Stomach (tissue), 19 donors: ENCODE measurements at places on chromosomes 7 and 10.

- no peak for DNase-seq
Measured at GRCh38 chr7:23074443-23075261, 30.9 kb upstream of the KLHL7 start.

- DNase-seq: no peak
Measured at GRCh38 chr7:620056-620455, 100.4 kb upstream of the PDGFA start.

- no peak for DNase-seq
Measured at GRCh38 chr7:50908628-50909290, 126.1 kb upstream of the GRB10 start.

DNA sequence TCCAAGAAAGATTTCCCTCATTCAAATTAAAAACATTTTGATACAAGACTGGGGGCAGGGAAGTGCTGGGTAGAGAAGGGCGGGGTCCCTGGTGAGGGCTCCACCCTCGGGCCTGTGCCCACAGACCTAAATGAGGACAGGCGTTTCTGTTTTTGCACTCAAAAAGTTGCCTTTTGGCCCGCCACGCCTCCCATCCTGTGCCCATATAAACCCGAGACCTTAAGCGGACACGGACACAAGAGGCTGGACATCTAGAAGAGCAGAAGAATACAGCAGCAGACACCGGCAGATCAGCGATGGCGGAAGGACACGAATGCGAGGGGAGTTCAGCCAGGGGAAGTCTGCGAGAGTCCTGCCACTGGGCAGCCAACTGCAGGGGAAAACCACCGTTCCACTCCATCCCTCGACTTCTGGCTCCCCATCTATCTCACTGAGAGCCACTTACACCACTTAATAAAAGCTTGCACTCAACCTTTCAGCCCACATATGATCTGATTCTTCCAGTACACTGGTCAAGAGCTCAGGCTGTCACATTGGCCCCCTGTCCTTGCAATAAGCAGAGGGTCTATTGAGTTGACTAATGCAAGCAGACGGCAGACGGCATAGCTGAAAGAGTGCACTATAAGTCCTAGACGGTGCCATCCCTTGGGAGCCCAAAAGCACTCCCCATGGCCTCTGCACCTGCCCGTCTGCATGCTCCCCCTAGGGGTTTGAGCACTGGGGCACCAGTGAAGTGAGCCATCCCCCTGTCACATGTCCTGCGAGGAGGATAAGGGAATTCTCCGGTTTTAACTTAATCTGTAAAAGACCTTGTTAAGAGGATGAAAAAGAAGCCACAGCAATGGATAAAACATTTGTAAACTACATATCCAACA is 181.8 kb upstream of the PRSS1 start:
- no peak for DNase-seq

GRCh38 chr10:96044736-96045135 is 1.4 kb downstream of the CCNJ start:
- peak; percentile 46 for DNase-seq

DNA sequence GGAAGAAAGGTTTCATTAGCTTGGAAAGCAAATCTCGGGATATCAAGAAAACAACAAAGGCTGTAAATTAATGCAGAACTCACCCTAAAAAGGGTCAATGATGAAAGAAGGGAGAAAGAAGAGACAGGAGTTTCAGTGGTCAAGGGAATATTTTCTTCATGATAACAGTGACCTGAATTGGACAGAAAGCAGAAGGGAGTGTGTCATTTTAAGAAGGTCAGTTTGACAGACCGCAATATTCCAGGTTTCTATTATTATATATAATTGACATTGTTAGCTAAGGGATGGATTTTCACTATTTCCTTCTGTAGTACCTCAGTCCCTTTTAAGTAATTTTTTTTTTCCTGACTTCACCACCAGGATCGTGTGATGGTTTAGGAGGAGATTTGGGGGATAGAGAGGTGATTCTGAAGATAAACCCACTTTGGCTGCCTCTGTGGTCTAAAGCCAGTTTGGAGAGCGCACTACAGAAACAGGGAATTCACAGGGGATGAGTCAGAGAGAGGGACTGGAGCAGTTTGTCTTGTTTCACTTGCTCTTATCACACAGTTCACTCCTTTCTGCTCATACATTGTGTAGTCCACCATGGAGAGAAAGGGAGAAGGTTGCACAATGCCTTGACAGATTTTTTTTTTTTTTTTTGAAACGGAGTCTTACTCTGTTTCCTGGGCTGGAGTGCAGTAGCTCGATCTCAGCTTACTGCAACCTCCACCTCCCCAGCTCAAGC is 417.9 kb downstream of the AUTS2 start:
- no peak for DNase-seq

DNA sequence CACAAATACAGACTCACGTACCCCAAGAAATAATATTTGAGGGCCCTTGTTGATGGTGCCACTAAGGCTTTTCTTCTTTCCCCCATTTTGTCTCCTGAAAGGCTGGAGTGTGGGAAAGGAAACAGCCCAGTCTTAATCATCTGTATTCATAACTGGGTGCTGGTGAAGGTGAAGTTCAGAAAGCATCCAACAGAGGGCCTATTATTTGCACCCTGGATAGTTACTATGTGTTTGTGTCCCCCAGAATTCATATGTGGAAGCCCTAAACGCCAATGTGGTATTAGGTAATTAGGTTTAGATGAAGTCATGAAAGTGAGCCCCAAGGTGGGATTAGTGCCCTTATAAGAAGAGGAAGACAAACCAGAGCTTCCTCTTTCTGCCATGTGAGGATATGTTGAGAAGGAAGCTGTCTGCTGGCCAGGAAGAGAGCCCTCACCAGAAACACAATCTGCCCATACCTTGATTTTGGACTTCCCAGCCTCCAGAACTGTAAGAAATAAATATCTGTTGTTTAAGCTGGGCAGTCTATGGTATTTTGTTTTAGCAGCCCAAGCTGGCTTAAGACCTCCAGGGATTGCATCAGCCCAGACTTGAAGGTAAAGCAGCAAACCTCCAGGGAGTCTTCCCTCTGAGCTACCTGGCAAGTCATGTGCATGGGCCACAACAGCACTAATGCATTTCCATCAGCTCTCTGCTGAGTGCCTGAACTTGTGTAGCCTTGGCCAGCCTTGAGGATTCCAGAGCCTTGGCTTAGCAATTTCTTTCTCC is 90.0 kb upstream of the ADRB1 start:
- DNase-seq: no peak

DNA sequence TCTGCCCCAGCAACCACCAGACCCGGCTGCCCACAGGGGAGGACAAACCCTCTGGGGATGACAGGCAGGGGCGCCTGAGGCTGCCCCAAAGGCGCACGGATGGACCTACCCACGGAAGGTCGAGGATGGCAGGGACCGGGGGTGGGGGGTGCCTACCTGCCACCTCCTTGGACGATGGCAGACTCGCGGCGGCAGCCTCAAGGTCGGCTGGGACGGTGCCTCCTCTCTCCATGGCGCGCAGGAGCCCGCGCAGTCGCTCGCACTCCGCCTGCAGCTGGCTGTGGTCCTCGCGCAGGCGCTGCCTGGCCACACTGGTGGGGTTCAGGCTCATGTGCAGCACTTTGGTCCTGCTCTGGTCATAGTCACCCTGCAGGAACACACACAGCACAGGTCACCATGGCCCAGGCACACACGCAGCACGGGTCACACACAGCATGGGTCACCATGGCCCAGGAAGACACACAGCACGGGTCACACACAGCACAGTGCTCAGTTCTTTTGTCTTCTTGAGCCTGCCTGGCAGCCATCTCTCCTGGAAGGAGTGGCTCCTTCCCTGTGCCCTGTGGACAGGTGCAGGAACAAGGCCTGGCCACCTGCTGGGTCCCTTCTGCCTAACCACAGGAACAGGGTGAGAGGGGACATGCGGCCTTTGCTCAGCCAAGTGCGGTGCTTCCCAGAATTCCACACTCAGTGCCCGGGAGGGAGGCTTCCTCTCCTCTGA is 266.6 kb downstream of the ELFN1 start:
- no peak for DNase-seq

DNA sequence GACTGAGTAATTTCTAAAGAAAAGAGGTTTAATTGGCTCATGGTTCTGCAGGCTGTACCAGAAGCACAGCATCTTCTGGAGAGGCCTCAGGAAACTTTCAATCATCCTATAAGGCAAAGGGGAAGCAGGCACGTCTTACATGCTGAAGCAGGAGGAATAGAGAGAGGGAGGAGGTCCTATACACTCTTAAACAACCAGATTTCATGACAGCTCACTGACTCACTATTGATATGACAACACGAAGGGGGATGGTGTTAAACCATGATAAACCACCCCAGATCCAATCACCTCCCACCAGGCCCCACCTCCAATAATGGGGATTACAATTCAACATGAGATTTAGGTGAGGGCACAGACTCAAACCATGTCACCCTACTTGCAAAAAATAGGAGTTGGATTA is 201.5 kb downstream of the CDK14 start:
- DNase-seq: no peak

DNA sequence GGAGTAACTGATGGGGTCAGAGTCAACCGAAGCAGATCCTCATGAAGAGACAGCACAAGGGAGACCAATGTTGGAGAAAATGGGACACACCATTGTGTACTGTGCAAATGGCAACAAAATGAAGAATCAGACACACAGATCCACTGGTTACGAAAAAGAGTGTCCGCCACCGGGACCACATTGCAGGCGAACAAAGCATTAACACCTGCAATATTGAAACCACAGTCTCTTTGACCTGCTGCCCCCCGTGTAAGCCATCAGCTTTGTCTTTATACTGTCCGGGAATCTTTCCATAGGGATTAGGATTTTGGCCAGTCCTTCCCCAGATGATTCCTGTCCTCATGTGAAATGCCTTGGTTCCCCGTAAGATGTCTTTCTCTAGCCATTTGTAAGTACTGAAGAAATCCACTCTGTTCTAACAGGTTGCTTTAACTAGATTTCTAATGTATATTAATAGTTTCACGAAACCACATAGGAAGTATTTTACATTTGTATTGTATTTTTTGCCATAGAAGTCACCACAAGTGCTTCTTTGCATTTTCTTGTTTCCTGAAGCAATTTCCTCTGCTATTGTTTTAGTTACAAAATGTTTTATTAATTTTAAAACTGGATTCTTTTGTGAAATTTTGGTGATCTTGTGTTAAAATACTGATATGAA is 140.8 kb upstream of the NFE2L3 start:
- no peak for DNase-seq

- no peak for DNase-seq
Measured at GRCh38 chr7:38432671-38433070, 159.2 kb upstream of the TARP start.

GRCh38 chr7:41730668-41731067 is 27.8 kb upstream of the INHBA start:
- no peak for DNase-seq

- DNase-seq: no peak
Measured at GRCh38 chr7:39211581-39211980, 233.9 kb downstream of the POU6F2 start.

- DNase-seq: peak; percentile 4
Measured at GRCh38 chr10:48536916-48537890, 67.7 kb downstream of the ARHGAP22 start.

DNA sequence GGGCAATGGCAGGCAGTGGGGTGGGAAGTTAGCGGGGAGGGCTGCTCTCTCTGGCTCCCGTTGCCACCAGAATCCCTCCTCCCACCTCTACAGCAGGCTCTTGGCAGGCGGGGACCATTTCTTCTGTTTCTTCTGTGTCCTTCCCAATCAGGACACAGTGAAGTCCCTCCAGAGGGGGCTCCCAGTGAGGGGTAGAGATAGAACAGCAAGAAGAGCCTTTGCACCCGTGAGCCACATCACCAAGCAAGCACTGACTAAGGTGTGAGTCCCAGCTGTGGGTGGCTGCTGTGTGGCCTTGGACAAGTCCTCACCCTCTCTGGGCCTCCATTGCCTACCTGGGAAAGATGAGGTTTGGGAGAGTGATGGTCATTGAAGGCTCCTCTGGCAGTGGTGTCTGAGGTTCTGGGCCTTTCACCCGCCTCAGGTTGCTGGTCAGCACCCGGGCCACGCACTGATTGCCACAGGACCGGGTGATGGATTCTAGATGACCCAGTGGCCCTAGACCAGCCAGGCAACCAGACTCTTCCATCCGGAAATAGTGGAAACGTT is 26.0 kb upstream of the PCBD1 start:
- no peak for DNase-seq

DNA sequence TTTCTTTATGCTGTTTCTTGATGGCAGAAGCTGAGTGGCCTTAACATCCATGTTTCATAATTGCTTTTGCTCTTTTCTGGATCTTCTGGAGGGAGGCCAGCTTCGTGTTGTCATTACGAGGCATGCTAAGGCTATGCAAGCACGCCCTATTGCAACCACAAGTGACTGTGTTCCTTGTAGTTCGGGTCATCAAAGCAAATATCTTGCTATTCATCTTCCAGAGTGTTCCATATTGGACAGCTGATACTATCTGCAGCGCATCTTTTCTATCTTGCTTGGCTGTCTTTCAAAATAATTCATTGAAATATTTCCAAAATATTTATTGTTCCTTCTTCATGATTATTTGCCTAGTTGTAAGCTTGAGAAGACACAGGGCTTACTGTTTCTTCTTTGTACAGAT is 5.0 kb downstream of the EPHB6 start:
- no peak for DNase-seq

DNA sequence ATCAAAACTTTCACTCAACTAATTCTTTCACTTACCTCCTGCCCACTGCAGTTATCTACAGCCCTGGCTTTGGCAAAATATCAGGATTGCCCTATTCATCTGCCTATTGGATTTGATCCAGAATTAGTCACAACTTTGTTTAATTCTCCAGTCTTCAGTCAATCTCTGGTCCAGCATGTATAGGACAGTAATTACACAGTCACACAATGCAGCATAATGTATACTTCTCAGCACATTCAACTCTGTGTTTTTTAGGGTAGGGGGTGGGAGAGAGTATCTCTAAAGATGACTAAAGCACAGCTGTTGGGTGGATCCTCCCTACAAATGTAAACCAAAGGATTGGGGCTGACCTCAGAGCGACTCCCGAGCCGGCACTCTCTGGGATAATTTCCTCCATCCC is 17.7 kb upstream of the NRP1 start:
- no peak for DNase-seq

GRCh38 chr7:87398446-87398845 is 53.0 kb downstream of the CROT start:
- DNase-seq: no peak

DNA sequence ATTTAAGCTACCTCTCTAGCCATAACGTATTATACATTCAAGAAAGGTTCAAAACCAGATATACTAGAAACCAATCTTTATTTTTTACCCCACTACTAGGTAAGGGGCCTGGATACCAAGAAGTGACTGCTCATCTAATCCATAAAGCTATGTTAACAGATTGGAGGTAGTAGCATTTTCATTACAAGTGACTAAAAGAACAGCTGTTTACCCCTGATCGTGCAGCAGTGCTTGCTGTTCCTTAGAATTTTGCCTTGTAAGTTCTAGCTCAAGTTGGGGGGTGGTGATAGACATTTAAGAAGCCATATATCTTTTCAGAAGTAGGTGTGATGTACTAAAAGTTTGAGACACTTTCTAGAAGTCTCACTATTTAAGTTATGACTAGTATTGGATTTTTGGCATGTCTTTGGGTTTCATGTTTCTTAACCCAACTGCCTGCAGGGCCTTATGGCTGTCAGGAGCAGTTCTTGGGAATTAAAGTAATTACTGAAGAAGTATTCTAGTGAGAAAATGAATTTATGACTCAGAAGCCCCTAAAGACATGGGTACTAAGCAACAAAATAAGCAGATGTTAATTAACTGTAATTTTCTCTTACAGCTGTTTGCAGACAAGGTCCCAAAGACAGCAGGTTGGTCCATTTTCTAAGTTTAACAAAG is 2.3 kb downstream of the PPIA start:
- no peak for DNase-seq

- no peak for DNase-seq
Measured at GRCh38 chr7:139854803-139855497, 25.9 kb downstream of the TBXAS1 start.

- no peak for DNase-seq
Measured at GRCh38 chr7:113083132-113083815, 3.4 kb downstream of the GPR85 start.
